ENCODE measurements at places on chromosomes 12 and 14. TPM values are rescaled to one million over a fixed set of nuclear protein-coding genes. Genes with fewer than 3 reads are reported as not detected.

The TOMM20L gene
- total RNA-seq: not detected

GRCh38 chr14:91372671-91373495 lies 44.7 kb downstream of the CCDC88C start:
- no peak for DNase-seq
- H3K27ac ChIP-seq: no peak overlapping the region
- H3K36me3 ChIP-seq: peaks cover 3% of the 10 kb centered on the region
- peaks cover 92% of the 10 kb centered on the region for H3K4me1 ChIP-seq
- H3K27me3 ChIP-seq: no peaks in the 10 kb centered on the region

The SART3 gene
- total RNA-seq: 55.9 TPM

DNA sequence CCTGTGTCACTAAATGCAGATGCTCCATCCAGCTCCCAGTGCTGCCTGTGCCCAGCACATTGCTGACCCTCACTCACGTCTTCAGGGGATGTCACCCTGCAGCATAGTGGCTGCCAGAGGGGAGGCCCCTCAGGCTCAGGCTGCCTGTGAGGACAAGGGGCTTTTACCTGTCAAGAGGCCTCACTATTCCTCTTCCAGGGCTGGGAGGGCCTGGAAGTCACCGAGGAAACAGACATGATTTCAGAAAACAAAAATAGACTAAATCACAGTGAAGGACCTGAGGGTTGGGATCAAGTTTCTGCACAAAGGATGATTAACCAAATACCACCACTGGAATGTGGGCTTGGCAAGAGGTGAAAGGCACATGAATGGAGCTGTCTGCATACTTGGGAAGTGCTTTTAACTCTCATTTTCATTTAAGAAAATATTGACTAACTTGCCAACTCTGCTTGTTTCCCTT lies 1202.3 kb downstream of the BCL11B start:
- no peaks in the 10 kb centered on the region for H3K36me3 ChIP-seq
- no peak for DNase-seq
- no peak overlapping the region for H3K27ac ChIP-seq
- H3K27me3 ChIP-seq: no peaks in the 10 kb centered on the region
- H3K4me3 ChIP-seq: no peak overlapping the region
- H3K4me1 ChIP-seq: peaks cover 4% of the 10 kb centered on the region

The GDF3 gene
- not detected for total RNA-seq

DNA sequence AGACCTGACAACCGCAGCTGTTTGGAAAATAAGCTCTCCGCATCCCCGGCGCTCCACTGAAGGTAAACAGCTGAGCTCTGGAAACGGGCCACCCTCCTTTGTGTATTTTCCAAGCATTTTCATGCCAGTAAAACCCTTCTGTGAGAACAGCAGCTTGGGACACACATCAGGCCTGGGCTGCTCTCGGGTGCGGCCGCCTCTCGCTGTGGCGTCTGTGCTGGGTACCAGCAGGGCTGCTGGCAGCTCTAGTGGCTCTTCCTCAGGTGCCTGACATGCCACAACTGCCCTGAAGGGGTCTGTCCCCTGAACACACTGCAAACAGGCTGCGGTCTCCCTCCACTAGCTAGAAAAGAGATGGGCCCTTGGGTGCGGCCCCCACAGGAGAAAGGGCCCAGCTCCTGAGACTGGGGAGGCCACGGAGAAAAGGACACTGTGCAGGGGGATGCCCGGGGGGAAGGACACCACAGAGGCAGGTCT lies 96.3 kb downstream of the ITPK1 start:
- no peaks in the 10 kb centered on the region for H3K27me3 ChIP-seq
- peaks cover 74% of the 10 kb centered on the region for H3K4me1 ChIP-seq
- H3K4me3 ChIP-seq: no peak overlapping the region
- H3K27ac ChIP-seq: peak overlapping the region; percentile 87
- H3K36me3 ChIP-seq: peaks cover 25% of the 10 kb centered on the region

The LTB4R2 gene
- total RNA-seq: 1.4 TPM

The RILPL1 gene
- total RNA-seq: 28.3 TPM

The SIX4 gene
- 10.9 TPM for total RNA-seq

DNA sequence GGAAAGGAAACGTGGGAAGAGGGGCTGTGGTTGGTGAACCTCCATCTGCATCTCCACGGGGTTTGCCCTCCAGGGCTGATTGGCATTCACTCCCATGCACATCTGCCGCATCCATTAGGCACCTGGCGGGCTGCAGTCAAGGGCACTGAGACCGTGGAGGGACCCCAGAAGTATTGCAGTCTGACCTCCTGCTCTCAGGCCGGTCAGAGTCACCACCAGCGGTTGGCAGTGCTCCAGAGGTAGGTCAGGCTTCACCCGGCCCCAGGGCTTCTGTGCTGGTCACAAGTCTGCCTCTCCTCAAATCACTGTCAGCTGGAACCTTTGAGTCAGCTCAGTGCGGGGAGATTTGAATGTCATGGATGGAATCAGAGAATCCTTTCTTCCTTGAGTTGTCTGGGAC lies 132.3 kb downstream of the PAPOLA start:
- H3K36me3 ChIP-seq: no peaks in the 10 kb centered on the region
- H3K4me1 ChIP-seq: peaks cover 4% of the 10 kb centered on the region
- no peaks in the 10 kb centered on the region for H3K27me3 ChIP-seq
- H3K4me3 ChIP-seq: no peak overlapping the region

The WASHC4 gene
- total RNA-seq: 136 TPM

- no peak overlapping the region for H3K27ac ChIP-seq
- H3K27me3 ChIP-seq: no peaks in the 10 kb centered on the region
- no peak overlapping the region for H3K4me3 ChIP-seq
Observed at GRCh38 chr12:74449872-74450271, 87.8 kb upstream of the ATXN7L3B start.

DNA sequence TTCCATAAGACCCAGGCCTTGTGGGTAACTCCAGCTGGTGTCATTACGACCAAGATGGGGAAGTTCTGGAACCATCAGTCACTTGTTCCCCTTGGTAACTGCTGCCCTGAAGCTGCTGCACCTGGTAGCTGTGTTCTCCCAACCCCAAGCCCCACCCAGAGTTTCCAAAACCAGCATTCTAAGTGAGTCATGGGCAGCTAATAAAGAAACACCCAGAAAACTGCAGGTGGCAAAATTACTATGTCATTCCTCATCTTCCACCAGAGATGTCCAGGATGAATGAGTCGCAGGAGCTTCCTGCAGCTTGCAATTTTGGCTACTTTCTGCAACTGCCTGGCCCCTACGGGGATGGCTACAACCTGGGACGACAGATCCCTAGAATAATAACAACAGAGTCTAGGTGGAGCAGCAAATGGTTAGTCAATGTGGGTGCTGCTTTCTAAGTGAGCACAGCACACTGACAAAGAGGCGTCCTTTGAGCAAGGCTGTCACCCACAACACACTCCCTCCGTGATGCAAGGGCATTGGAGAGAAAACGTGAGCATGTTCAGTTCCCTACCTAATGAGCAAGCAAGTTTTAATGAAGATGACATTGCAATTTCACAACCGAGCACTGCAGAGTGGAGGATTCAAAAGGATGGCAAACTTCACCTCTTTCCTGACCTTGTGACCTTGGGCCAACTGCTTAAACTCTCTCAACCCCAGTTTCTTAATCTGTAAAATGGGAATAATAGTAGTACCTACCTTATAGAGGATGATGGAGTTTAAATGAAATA lies 301.4 kb upstream of the NOS1 start:
- H3K36me3 ChIP-seq: peaks cover 5% of the 10 kb centered on the region
- no peak overlapping the region for H3K27ac ChIP-seq
- H3K4me1 ChIP-seq: no peaks in the 10 kb centered on the region
- no peak overlapping the region for H3K4me3 ChIP-seq
- H3K27me3 ChIP-seq: no peaks in the 10 kb centered on the region

- no peaks in the 10 kb centered on the region for H3K27me3 ChIP-seq
- no peak overlapping the region for H3K27ac ChIP-seq
- no peaks in the 10 kb centered on the region for H3K4me1 ChIP-seq
- H3K36me3 ChIP-seq: no peaks in the 10 kb centered on the region
- DNase-seq: no peak
Observed at GRCh38 chr12:54917001-54917488, 62.7 kb downstream of the MUCL1 start.

The AMDHD1 gene
- 0.69 TPM for total RNA-seq

The MOK gene
- total RNA-seq: 44.5 TPM

The GPR137C gene
- total RNA-seq: 6.7 TPM

- H3K27me3 ChIP-seq: no peaks in the 10 kb centered on the region
- H3K4me1 ChIP-seq: peaks cover 5% of the 10 kb centered on the region
- H3K27ac ChIP-seq: peak within 1 kb of the TSS; percentile 99
- H3K36me3 ChIP-seq: no peaks in the 10 kb centered on the region
Observed at GRCh38 chr14:31026077-31026449, at the start of gene STRN3. STRN3 (minus strand) TSS chr14:31026379; CDS start chr14:31026185, 194 bp downstream.

The CLECL1 gene
- 0.28 TPM for total RNA-seq

DNA sequence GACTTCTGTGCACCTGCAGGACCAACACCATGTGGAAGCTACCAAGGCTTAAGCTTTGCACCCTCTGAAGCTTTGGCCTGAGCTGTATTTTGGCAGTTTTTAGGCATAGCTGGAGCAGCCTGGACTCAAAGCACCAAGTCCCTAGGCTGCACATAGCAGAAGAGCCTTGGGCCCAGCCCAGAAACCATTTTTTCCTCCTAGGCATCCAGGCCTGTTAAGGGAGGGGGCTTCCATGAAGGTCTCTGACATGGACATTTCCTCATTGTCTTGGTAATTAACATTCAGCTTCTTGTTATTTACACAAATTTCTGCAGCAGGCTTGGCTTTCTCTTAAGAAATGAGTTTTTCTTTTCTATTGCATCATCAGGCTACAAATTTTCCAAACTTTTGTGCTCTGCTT lies 475.8 kb upstream of the FLRT2 start:
- no peaks in the 10 kb centered on the region for H3K4me1 ChIP-seq
- no peaks in the 10 kb centered on the region for H3K27me3 ChIP-seq
- H3K4me3 ChIP-seq: no peak overlapping the region
- no peak overlapping the region for H3K27ac ChIP-seq
- H3K36me3 ChIP-seq: no peaks in the 10 kb centered on the region

- no peak for DNase-seq
- no peak overlapping the region for H3K4me3 ChIP-seq
- no peaks in the 10 kb centered on the region for H3K36me3 ChIP-seq
- no peak overlapping the region for H3K27ac ChIP-seq
- no peaks in the 10 kb centered on the region for H3K4me1 ChIP-seq
- no peaks in the 10 kb centered on the region for H3K27me3 ChIP-seq
Observed at GRCh38 chr12:52768479-52769200, 8.5 kb downstream of the KRT76 start.

GRCh38 chr14:100975671-100976070 lies 72.1 kb upstream of the RTL1 start:
- no peak overlapping the region for H3K27ac ChIP-seq
- H3K4me3 ChIP-seq: no peak overlapping the region
- no peak for DNase-seq
- no peaks in the 10 kb centered on the region for H3K27me3 ChIP-seq
- no peaks in the 10 kb centered on the region for H3K4me1 ChIP-seq
- no peaks in the 10 kb centered on the region for H3K36me3 ChIP-seq

DNA sequence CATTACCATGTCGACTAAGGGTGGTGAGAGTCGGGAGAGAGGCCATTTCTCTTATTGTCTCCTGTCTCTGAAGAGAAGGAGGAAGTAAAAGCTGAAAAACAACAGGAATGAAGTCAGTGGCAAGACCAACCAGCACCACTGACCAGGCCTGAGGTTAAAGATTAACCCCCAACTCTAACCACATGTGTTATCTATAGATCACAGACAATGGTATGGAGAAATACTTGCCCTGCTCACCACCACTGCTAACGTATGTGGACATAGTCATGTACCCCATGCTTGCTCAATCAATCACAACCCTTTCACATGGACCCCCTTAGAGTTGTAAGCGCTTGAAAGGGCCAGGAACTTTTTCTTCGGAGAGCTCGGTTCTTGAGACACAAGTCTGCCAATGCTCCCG lies 690.9 kb upstream of the LMO3 start:
- H3K36me3 ChIP-seq: no peaks in the 10 kb centered on the region
- H3K27ac ChIP-seq: no peak overlapping the region
- H3K27me3 ChIP-seq: no peaks in the 10 kb centered on the region
- no peak for DNase-seq
- H3K4me3 ChIP-seq: no peak overlapping the region

DNA sequence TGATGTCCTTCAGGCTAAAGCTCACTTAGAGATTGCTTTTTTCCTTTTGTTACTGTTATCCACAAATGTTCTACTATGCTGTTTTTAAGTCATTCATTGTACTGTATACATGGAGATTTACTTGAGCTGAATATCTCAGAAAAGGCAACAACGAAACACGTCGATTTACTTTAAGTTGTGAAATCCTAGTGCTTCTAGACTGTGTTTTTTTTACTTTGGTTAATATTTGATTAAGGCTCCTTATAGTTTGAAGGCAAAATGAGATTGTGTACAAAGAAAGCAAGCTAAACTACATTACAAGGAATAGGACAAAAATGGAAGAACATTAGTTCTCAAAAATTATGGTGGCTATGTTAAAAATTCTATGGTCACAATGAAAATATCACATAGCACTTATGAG lies 114.5 kb downstream of the SLC35F4 start:
- H3K4me1 ChIP-seq: no peaks in the 10 kb centered on the region
- no peak overlapping the region for H3K27ac ChIP-seq
- no peaks in the 10 kb centered on the region for H3K27me3 ChIP-seq
- no peak overlapping the region for H3K4me3 ChIP-seq
- no peaks in the 10 kb centered on the region for H3K36me3 ChIP-seq
